T-helper 2 cell (primary cell): ENCODE measurements at places on chromosomes 16 and 17.

DNA sequence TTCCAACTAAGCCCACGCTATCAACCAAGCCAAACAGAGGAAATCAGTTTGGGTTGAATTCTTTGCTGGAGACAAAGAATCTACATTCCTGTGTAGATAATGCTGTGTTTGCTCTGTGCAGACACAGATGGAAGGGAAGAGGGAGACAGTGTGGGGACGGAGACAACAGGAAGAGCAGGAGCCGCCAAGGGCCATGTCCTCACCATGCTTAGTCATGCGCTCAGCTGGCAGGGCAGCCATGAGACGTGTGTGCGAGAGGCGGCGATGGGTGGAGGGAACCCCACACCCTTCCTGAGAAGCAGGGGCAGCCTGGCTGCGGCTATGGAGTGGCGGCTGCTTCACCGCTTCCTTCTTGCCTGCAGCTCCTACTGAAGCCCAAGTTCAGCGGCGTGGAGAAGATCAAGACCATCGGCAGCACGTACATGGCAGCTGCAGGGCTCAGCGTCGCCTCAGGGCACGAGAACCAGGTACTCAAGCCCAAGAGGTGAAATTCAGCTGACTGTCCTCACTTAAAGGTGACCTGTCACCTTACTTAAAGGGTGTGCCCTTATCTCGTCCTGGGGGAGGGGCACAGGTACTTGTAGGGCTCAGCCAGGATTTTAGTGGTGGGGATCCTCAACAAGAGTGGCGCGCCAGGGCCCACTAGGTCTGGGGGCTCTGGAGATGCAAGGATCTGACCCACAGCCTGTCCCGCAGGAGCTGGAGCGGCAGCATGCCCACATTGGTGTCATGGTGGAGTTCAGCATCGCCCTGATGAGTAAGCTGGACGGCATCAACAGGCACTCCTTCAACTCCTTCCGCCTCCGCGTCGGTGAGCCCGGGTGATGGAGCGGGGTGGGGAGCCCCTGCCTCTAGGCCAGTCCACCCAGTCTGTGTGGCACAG, 47.5 kb downstream of the ADCY7 start:
- DNase-seq = no peak

GRCh38 chr16:54280751-54281150, 5.8 kb downstream of the IRX3 start:
- no peak for DNase-seq

DNA sequence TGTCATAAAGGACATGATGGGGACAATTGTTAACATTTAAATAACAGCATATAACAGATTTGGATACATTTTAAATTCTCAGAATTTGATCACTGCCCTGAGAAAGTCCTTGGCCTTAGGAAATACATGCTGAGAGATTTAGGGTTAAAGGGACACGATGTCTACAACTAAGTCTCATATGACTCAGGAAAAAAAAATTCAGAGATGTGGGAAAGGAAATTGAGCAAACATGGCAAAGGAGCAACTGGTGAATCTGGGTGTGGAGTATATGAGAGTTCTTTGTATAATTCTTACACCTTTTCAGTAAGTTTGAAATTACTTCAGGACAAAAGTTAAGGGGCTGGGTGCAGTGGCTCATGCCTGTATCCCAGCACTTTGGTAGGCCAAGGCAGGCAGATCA, 18.2 kb downstream of the MPP3 start:
- no peak for DNase-seq

- DNase-seq = no peak
Measured at GRCh38 chr17:73436954-73437353, 125.2 kb upstream of the CDC42EP4 start.

GRCh38 chr16:75143941-75144340, 4.4 kb upstream of the ZFP1 start:
- DNase-seq = no peak

DNA sequence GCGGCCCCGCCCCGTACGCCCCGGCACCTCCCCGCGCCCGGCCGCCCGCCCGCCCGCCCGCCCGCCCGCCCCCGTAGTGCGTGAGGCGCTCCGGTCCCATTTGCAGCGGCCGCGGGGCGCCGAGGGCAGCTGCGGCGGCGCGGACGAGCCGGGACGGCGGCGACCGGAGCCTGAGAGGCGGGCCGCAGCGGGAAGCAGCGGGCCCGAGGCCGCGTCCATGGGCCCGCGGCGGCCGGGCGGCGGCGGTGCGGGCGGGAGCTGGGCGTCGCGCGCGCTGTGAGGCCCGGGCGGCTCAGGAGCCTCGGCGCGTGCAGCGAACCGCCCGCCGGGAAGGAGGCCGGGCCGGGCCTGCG, at the start of gene MPRIP:
TSS of gene MPRIP (plus strand) at position 74 of the 353 bp plus-strand sequence. CDS start 392 bp downstream, outside the sequence.
- no peak for DNase-seq

GRCh38 chr17:8697323-8697741, 47.3 kb downstream of the CCDC42 start:
- DNase-seq = no peak

GRCh38 chr16:50610331-50611262, 62.4 kb downstream of the NKD1 start:
- DNase-seq = no peak

DNA sequence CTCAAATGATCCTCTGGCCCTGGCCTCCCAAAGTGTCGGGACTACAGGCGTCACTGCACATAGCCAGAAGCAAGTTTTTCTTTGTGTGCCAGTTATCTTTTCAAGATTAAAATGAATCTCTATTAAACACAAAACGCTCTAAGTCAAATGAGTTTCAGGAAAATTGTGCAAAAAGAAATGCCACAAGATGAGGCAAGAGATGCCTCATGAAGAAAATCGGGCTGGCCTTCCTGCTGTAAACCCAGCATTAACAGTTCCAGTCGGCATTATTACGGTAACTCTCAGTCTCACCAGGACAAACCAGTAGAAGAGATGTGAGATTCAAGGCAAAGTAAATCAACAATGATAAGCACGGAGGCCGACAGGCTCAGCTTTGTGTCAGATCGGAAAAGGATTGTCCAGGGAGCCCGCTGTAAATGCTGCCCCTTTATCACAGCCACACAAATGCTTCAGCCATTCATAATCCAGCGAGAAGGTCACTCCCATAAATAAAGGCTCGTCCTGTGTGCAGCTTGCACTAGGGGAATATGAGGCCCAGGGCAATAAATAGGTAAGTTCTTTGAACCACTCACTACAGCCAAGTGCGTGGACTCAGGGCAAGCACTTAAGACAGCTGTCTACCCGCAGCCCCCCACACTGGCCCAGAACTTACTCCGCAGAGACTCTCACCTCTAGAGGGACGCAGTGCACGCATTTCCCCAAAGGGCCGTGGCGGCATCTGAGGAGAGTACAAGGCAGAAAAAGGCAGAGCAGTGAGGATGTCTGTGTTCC, 27.2 kb downstream of the NPLOC4 start:
- DNase-seq = no peak

DNA sequence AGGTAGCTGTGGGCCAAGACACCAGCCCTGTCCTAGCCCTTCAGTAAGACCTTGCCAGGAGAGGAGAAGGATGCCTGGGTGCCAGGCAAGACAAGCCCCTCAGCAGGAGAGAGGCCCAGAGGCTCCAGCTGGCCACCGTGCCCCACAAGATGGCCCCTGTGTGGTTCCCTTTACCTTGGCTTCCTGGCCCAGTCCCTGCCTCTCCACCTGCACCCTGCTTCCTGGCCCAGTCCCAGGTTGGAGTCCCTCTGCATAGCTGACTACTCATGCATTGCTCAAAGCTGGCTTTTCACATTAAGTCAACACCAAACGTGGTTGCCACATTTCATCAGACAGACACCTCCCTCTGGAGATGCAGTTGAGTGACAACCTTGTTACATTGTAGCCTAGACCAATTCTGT, 4.0 kb downstream of the SYNGR3 start:
- no peak for DNase-seq

DNA sequence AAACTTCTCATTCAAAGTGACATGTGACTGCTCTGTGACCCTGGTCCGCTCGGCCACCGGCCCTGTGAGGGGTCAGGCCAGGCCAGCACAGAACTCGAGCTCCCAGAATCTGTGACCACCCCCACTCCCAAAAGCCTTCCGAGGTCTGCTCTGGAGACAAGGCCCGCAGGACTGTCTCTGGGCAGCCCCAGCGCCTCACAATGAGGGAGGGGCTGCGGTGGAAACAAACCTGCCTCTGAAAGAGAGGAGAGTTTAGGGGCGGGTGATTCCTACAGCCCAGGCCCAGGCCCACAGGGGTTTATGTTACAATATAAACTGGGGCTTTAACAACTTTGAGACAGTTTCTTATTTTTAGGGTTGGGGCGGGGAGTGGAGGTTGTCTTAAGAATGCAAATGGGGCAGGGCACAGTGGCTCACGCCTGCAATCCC, 19.9 kb downstream of the IGFBP4 start:
- no peak for DNase-seq

DNA sequence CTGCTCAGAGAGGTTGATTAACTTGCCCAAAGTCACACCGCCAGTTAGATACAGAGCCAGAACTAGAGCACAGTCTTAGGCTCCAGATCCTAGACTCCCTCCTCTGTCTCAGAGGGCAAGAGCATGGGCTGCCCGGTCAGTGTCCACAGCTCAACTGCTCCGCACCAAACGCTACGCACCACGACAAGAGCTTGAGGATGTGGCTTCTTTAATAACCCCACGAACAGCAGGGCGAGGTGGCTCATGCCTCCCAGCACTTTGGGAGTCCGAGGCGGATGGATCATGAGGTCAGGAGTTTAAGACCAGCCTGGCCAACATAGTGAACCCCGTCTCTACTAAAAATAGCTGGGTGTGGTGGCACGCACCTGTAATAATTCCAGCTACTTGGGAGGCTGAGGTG, 21.4 kb downstream of the FA2H start:
- no peak for DNase-seq

GRCh38 chr16:75219838-75220237, 1.1 kb downstream of the CTRB1 start:
- DNase-seq = no peak

- no peak for DNase-seq
Measured at GRCh38 chr16:17303101-17303500, 167.7 kb downstream of the XYLT1 start.

DNA sequence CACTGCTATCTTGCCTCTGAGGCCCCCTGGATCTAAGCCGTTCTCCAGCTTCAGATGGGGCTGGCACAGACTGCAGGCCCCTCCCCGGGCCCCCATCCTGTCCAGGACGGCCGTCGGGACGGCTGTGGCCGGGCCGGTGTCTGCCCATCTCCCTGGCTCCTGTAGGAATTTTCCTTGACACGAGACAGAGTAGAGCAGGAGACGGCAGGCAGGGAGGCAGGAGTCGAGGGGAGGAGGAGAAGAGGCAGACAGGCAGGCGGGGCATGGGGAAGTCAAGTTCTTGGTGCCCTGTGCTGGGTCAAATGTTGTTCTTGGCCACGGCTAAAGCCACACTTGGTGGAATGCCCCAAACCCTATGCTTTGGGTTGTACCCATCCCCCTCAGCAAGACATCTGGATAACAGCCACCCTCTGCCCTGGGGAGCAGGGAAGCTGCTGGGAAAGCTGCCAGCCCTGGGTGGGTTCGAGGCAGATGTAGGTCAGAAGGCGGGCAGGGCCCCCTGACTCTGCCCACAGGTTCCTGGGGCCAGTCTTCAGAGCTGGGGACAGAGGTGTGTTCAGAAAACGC, 4.0 kb downstream of the C1QTNF1 start:
- DNase-seq = no peak

GRCh38 chr16:67530013-67530939, 1.6 kb downstream of the RIPOR1 start:
- DNase-seq = no peak

- DNase-seq = no peak
Measured at GRCh38 chr17:64229815-64230728, 33.0 kb downstream of the TEX2 start.

- DNase-seq = no peak
Measured at GRCh38 chr17:73972056-73972455, 231.4 kb upstream of the RPL38 start.

- DNase-seq = no peak
Measured at GRCh38 chr16:35639233-35640205, 2180.1 kb downstream of the TP53TG3F start.

DNA sequence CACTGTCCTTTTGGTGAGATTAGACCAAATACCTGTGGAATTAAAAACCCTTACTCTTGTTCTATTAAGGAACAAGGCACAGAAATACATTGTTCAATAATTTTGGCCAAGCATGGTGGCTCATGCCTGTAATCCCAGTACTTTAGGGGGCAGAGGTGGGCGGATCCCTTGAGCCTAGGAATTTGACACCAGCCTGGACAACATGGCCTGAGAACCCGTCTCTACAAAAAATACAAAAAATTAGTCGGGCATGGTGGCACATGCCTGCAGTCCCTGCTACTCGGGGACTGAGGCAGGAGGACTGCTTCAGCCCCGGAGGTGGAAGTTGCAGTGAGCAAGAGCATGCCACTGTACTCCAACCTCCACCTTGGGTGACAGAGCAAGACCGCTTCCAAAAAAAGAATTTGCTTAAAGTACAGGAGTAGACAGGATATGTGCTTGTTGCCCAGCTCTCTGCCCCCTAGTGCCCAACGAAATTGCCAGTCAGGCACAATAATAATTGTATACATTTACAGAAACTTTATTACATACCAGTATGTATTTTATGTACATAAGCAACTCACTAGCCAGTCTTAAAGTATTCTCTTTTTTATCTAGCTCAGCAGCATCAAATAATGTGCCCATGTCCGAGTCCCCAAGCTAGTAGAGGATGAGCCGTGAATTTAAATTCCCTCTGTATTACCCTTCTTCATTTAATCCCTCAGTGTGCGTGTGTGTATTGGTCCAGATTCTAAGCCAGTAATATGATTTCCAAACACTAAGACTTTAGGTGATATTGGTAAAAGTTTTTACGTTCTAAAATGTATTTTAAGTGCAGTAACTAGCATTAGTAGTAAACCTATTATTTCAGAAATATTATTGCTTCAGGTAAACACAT, 1.4 kb downstream of the THUMPD1 start:
- no peak for DNase-seq

DNA sequence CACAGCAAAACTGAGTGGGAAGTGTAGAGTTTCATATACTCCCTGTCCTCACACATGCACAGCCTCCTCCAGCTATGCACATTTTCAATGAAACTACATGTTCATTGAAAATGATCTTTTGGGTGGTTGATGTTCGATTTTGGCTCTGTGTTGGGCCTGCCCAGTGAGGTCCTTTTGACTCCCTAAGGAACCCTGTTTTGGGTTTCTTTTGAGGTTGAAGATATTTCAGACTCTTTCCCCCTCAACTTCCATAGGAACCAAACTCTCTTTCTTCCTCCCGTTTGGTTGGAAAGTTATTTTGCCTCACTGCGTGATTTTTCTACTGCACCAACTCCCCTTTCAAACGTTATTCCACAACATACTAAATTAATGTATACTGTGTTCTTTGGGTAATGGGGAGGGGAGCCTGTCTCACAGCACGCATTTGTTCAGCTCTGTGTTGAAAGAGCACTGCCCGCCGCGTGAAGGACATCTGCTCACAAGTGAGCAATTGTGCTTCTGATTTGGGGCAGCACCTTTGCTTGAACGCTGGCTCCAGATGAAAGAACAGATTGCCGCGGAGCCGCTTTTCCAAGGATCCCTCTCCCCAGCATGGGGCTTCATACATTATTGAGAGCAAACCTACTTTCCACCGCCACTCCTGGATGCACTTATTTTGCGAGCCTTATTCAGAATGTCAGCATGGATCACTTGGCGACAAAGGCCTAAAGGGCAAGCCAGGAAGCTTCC, 385.9 kb downstream of the WWOX start:
- DNase-seq = no peak

- DNase-seq = no peak
Measured at GRCh38 chr17:82428546-82428945, 10.2 kb upstream of the OGFOD3 start.

- no peak for DNase-seq
Measured at GRCh38 chr17:49209061-49209571, 1.3 kb downstream of the GNGT2 start.

GRCh38 chr16:78277321-78278055, 178.0 kb downstream of the WWOX start:
- DNase-seq = no peak

- DNase-seq = no peak
Measured at GRCh38 chr17:12769981-12770380, 19.3 kb upstream of the ARHGAP44 start.
